ENCODE measurements at places on chromosomes 12 and 14.

- DNase-seq = no peak
Measured at GRCh38 chr12:90321369-90321768, 612.7 kb upstream of the ATP2B1 start.

DNA sequence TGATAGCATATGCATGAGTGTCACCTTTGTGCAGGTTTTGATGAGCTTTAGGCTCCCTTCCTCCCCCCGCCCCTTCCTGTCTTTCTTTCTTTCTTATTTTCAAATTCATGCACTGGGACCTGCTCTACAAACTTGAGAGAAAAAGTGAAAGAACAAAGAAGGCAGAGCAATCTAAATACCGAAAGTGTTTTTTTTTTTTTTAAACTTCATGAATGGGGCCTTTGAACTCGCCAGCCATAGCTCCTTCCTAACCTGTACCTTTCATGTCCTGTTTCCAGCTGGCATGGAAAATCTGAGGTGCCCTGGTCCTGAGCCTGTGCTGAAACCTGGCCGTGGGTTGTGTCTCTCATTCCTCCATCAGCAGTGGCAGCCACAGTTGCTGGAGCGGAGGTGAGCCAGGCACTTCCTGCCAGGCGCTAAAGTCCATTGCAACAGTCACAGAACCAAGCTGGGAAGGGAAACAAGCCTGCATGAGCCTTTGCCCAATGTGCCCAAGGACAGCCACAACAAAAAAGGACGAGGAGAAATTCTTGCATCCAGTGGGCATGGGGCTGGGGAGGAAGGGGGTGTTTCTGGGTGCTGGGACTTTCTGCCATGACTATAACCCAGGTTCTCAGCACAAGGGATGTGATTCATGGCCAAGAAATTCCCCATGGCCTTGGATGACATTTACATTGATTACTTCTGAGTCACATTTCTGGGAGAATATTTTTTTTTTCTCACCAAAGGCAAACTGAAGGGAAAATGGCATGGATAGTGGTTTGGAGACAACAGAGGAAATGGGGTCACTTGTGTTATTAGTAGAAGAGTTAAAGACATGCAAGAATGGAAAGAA lies 102.7 kb downstream of the TMEM30B start:
- peak; percentile 43 for DNase-seq

GRCh38 chr12:18723752-18724151 lies 14.1 kb downstream of the PLCZ1 start:
- DNase-seq = no peak

GRCh38 chr12:34287986-34288962 lies 266.0 kb downstream of the ALG10 start:
- no peak for DNase-seq

- DNase-seq = no peak
Measured at GRCh38 chr12:107522692-107523477, 162.7 kb upstream of the PWP1 start.

GRCh38 chr14:59376686-59377085 lies 88.5 kb downstream of the GPR135 start:
- DNase-seq = no peak

DNA sequence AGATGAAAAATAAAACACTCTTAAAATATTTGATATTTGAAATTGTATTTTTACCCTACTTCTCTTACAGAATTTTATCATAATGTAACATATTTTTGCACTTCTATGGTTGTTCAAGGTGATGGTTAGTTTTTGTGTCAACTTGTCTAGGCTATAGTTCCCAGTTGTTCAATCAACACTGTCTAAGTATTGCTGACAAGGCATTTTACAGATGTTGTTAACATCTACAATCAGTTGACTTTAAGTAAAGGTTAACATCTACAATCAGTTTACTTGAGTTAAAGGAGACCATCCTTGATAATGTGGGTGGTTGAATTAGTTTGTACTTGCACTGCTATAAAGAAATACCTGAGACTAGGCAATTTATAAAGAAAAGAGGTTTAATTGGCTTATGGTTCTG lies 206.5 kb downstream of the AEBP2 start:
- DNase-seq = no peak

GRCh38 chr12:98374007-98374406 lies 141.4 kb upstream of the TMPO start:
- no peak for DNase-seq

GRCh38 chr14:93982230-93983007 lies 6.0 kb upstream of the ASB2 start:
- no peak for DNase-seq

DNA sequence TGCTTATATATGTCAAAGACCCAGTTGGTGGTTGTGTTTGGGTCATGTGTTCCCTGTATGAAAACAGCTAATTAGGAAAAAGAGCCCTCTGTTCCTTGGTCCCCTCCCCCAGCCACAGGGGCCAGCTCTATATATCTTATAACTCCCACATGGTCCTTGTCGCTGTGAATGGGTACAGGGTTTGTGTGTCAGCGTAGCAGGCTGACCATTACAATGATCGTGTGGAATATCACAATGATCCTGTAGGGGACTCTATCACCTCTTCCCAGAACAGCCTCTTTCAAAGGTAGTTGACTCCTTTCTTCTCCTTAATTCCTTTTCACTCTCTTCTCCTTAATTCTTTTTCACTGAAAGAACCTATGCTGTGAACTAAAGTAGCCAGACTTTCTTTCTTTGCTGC lies 51.6 kb upstream of the RIC8B start:
- DNase-seq = no peak

DNA sequence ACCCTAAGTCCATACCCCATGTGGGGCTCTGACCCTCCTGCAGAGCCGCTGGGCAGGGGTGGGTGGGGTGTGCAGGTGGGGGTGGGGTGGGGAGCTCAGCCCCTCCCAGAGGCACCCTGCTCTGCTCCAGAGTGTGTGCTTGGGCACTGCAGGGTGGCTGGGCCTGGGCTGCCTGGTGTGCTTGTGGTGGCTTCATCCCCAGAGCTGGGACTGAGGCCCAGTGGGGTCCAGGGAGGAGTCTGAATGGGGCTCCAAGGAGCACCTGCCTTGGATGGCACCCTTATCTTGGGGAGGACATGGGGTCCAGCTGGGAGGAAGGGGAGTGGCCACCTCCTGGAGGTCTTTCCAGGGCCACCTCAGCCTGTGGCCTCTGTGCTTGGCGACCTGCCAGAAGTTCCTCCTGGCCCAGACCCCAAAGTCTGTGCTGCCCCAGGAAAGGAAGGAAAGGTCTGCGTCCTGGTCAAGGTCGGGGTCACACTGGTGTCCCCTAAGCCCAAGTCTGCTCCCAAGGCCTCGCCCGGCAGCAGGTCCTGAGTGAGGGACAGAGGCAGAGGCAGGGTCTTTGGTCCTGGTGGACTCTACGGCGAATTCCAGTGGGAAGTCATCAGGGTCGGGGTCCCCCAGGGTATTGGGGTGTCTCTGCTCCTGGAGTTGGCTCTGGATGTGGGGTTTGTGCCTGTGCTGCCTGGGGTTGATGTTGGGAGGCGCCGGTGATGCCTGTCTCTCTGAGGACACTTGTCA lies 373.4 kb downstream of the TMEM121 start:
- no peak for DNase-seq

Data from 8988T (cell line).